SJCRH30 (cell line): ENCODE measurements at places on chromosomes 6 and 20.

GRCh38 chr20:33875055-33875454 lies 63.9 kb downstream of the CHMP4B start:
- no peak for DNase-seq
- H3K27ac ChIP-seq: no peak overlapping the region
- H3K36me3 ChIP-seq: no peaks in the 10 kb centered on the region
- no peak overlapping the region for H3K4me3 ChIP-seq

DNA sequence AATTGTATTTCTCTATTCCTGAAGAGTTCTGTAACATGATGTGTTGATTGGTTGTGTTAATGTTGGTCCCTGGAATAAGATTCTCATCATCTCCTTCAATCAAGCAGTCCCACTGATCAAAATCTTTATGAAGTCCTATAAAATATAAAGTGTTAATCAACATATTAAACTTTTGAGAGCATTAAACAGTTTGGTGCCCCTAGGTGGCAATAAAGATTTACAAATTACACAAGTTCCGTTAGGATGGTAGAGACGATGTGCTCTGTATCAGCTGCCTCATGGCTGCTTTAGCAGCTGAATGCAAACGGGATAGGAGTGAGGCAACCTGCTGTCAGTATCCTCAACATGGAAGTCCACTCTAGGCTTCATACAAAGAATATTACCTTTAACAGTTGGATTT lies 16.9 kb downstream of the TDRD6 start:
- no peak overlapping the region for H3K4me3 ChIP-seq
- DNase-seq: peak; percentile 10
- no peaks in the 10 kb centered on the region for H3K4me1 ChIP-seq
- no peaks in the 10 kb centered on the region for H3K27me3 ChIP-seq
- H3K27ac ChIP-seq: no peak overlapping the region
- H3K36me3 ChIP-seq: no peaks in the 10 kb centered on the region

DNA sequence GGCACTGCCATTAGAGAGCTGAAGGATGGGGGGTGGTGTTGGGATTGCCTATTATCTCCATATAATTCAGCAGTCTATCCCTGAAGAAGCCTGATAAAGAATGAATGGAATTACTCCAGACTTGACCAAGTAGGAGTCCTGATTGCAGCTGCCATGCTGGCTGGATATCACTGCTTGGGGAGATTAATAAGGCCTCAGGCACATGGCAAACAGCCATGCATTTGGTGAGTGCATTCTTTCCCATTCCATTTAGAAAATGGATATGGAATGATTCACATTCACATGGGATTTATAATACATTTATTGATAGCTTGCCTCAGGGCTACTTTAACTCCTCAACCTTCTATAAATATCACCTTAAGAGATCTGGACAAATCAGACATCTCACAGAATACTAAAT lies 49.6 kb upstream of the HLA-A start:
- no peaks in the 10 kb centered on the region for H3K4me1 ChIP-seq
- H3K4me3 ChIP-seq: no peak overlapping the region
- no peaks in the 10 kb centered on the region for H3K36me3 ChIP-seq
- H3K27ac ChIP-seq: no peak overlapping the region
- no peaks in the 10 kb centered on the region for H3K27me3 ChIP-seq
- DNase-seq: no peak

DNA sequence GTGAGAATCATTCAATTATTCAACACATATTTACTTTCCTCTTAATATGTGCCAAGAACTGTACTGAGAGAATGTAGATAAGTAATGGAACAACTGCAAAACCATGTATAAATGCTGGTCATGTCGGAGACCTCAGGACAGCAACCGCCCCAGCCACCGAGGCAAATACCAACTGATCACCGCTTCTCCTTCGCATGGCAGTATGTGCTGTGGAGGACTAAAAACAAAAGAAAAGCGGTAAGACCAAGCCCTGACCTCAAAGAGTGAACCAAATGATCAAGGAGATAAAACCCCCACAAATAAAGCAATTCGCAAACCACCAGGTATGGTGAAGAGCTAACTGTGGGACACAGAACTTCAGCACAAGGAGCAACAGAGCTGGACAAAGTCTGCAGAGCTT lies 104.3 kb downstream of the TRERF1 start:
- no peak overlapping the region for H3K27ac ChIP-seq
- DNase-seq: no peak
- H3K36me3 ChIP-seq: no peaks in the 10 kb centered on the region
- H3K4me3 ChIP-seq: no peak overlapping the region
